ENCODE measurements at places on chromosomes 6 and 20.

DNA sequence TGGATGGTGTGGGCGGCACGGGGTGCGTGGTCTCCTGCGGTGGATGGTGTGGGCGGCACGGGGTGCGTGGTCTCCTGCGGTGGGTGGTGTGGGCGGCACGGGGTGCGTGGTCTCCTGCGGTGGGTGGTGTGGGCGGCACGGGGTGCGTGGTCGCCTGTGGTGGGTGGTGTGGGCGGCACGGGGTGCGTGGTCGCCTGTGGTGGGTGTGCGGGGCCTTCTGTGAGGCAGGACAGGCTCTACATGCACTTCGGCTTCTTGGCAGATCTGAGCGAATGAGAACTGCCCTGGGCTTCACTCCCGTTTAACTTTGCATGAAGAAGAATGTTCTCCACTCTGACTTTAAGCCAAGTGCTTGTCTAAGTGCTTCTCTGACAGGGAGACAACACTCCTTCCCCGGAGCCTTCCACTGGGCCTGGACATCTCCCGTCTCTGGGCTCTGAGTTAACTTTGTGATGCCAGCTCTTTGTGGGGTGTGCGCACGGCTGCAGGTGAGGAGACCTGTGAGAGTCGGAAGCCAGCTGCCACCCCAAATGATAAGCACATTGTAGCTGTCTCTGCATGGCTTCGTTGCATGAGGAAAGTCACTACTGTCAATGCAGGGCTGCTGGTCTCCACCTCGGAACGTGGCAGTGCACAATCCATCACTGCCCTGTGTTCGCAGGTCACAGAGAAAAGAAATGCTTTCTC, 244.8 kb downstream of the DLL1 start:
- DNase-seq, result no peak

DNA sequence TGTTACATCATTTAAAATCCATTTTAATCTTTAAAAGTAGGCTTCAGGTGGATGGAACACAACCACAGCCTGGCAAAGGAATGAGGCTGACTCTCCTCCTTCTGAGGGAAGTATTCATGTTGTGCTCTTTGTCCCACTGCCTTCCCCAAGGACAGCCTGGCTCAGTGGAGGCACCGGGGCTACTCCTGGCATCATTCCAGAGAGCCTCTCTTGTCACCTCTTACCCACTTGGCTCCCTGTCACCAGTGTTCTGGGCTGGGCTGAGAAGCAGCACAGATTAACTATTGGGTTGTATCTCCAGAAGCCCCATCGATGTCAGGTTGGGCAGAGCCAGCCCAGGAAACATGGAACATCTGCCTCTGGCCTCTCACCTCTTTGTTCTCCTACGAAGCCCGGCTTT, 10.7 kb upstream of the TP53INP2 start:
- peak; percentile 60 for DNase-seq

GRCh38 chr6:16929809-16930208, 168.5 kb upstream of the ATXN1 start:
- no peak for DNase-seq

GRCh38 chr6:101226677-101227135, 166.8 kb upstream of the GRIK2 start:
- no peak for DNase-seq

- DNase-seq, result no peak
Measured at GRCh38 chr6:24614043-24614420, 32.0 kb downstream of the KIAA0319 start.

GRCh38 chr6:31581434-31582229, 592 bp downstream of the LTB start:
- no peak for DNase-seq

- no peak for DNase-seq
Measured at GRCh38 chr6:107668743-107669474, 155.2 kb downstream of the SCML4 start.

- no peak for DNase-seq
Measured at GRCh38 chr6:30562470-30563425, 5.7 kb downstream of the PRR3 start.

GRCh38 chr20:57934913-57935312, 225.1 kb upstream of the PMEPA1 start:
- no peak for DNase-seq

DNA sequence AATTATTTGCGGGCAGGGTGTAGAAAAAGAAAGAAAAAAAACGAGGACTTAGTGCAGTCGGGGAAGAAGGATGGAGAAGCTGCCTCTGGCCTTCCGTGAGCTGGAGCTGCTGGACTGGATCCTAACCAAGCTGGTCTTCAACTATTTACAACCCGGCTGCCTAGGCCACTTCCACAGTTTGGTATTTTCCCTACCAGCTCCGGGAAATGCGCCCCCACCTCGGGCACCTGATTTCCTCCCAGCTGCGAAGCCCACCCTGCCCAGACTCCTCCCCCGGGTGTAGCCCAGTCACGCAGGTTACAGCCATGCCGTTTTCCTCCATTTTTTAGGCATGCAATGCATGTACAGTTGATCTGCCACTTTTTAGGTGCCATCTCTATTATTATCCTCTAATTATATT, 21.2 kb downstream of the THEMIS start:
- no peak for DNase-seq

DNA sequence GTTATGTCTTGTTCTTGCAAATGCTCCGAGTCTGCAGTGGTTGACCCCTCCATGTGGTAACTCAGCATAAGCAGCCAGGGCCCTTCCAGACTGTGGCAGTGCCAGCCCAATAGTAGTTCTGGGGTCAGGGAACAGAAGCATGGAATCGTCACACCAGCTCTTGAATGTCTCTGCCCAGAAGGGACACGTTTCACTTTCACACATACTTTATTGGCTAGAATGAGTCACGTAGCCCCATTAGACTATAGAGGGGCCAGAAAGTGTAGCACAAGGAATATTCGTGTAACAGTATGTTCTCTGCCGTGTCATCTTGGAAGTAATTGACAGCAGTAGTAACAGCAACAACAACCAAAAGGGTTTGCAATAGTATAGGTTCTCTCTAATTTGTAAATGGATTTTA, 254.7 kb downstream of the FARS2 start:
- DNase-seq, result no peak

DNA sequence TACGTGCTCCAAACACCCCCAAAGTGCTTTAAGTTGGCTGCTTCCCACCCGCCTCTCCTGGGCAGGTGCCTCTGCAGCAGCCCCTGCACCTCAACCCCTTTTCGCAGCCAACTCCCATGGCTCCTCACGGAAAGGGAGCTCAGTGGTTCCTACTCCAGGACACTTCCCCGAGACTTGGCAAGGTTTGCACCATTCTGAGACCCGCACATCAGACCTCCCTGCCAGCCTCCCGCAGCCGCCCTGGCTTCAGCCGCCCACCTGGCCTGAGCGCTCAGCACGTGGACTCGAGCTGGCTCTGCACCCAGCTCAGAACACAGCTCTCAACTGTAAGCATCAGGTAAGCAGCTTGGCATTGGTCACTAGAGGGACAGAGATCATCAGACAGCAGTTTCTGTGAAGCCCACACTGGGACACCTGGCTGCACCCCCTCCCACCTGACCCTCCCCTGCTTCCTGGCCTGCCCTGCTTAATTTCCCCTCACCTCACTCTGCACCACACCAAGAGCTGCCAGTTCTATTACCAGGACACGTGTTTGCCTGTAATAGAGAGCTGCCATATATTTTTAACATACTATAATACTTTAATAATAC, 28.5 kb downstream of the GMDS start:
- DNase-seq, result peak; percentile 44

DNA sequence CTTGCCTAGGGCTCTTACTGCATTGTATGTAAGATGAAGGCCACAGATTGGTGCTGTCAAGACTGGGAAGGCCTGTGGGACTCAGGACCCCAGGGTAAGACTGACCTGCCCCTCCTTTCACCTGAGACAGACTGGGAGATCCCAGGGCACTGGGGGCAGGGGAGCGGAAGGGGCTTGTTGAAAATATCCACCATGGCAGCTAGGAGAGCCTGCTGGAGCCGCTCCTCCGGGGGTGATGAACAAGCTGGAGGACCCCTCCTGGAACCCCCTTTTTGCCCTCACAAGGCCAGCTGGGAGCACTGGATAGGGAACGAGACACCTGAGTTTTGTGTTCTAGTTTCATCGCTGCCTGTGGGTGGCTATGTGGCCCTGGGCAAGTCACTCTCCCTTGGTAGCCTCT, 9.2 kb upstream of the SDCBP2 start:
- no peak for DNase-seq

GRCh38 chr20:12715991-12716680, 292.6 kb upstream of the SPTLC3 start:
- DNase-seq, result no peak

- no peak for DNase-seq
Measured at GRCh38 chr20:7772371-7772770, 167.9 kb downstream of the HAO1 start.

DNA sequence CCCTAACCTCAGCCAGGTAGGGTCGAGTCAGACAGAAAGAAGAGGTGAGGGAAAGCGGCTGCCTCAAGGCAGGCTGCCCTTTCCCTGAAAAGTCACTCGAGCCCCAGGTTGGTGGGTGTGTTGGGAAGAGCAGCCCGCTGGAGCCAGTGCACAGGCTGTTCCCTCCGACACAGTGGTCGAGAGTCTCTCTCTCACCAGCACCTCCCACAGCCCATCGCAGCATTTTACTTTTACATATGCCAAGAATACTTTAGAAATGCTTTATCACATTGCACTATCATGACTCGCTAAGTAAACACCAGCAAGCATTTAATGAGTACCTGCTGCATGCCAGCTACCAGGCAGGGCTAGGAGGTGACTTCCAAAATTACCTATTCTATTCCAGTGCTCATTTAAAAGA, 1.7 kb downstream of the PRPH2 start:
- no peak for DNase-seq

- DNase-seq, result no peak
Measured at GRCh38 chr6:169109411-169110220, 144.0 kb downstream of the THBS2 start.

DNA sequence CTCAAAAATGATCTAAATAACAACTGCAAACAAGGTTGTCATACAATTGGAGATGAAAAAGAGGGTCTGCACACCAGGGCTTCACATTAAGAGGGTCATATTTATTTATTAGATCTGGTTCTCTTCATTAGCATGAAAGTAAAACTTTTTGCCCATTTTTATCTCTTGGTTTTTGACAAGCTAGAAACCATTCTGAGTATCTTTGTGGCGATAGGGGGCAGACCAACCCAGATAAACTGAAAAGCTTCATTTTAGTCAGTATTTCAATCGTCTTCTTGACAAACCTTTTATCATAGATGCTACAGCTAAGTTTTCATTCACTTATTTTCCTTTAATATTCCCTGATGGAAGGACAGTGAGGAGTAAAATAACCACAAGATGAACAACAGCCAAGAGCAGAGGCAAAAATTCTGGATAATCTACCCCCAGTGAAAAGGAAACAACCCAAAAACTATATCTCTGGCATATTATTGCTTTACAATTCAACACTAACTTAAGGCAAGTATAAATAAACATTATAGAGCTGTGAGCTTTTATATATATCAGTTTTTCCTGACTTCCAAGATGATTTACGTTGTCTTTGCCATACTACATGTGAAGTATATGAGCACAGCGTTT, 45.2 kb downstream of the THEMIS start:
- DNase-seq, result no peak

GRCh38 chr6:56144538-56145324, 102.6 kb downstream of the COL21A1 start:
- no peak for DNase-seq

- DNase-seq, result no peak
Measured at GRCh38 chr20:17679941-17680835, 1.9 kb downstream of the RRBP1 start.

GRCh38 chr6:7114744-7115458, 7.1 kb downstream of the RREB1 start:
- DNase-seq, result no peak

- no peak for DNase-seq
Measured at GRCh38 chr20:1855690-1856089, 39.5 kb upstream of the SIRPA start.

GRCh38 chr6:44735630-44735963, 348.1 kb downstream of the CDC5L start:
- DNase-seq, result no peak

DNA sequence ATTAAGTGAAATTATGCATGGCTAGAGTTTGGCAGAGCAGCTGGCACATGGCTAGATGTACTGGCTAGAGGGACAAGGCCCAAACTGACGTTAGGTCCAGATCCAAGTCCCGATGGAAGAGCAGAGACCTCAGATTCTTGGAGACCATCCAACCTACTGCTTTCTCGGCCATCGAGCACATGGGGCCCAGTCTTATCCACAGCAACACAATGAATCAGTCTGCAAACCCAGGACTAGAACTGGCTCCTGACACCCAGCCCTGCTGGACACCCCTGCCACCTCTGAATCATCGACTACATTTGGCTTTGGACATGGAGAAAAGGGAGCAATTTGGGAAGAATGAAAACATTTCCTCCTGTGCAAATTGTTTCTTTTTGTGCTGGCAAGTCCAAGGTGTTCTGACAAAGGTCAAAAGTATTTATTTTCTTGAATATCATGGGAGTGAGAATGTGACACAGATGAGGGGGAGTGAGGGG, 23.9 kb upstream of the YWHAB start:
- DNase-seq, result no peak

DNA sequence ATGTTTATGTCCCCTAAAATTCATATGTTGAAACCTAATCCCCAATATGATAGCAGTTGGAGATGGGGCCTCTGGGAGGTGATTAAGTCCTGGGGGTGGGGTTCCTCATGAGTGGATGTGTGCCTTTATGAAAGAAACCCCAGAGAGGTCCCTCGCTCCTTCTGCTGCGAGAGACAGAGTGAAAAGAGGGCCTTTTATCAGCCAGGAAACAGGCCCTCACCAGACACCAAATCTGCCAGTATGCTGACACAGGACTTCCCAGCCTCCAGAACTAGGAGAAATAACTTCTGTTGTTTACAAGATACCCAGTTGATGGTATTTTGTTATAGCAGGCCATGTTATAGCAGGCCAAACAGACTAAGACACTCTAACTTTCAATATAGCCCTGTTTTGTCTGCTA, 100.9 kb upstream of the NFATC2 start:
- no peak for DNase-seq

- DNase-seq, result no peak
Measured at GRCh38 chr6:22706651-22707050, 137.3 kb downstream of the HDGFL1 start.

- peak; percentile 96 for DNase-seq
Measured at GRCh38 chr6:43627008-43627825, 1.8 kb downstream of the GTPBP2 start.

DNA sequence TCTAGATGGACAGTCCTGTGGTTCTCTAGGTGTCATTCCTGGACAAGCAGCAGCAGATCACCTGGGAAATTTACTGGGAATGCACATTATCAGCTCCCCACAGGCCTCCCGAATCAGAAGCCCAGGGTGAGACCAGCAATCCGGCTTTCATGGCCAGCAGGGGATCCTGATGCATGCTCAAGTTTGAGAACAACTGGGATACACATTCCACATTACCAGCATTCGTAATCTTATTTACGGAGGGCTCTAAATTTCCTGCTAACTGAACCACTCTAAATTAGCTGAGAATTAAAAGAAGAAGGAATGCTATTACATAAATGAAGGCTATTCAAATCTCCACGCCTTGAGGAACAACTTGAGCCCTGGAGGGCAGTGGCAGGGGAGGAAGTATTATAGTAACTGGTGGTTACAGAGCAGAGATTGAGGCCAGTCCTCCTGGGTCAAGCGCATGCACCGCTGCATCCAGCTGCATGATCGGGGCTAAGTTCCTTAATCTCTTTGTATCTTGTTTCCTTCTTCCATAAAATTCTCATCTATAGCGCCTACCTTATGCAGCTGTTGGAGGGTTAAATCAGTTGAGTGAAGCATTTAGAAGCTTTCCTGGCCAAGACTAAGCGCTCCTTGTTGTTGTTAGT, 403.7 kb downstream of the CDH26 start:
- no peak for DNase-seq

- DNase-seq, result no peak
Measured at GRCh38 chr6:168169624-168170023, 90.6 kb upstream of the FRMD1 start.

Data from NCI-H2029 treated with DMSO at 0.1 percent for 48 hours (cell line).